Stimulated activated CD4-positive, alpha-beta T cell treated with anti-CD3 and anti-CD28 coated beads, Interleukin-4, amount 100 ng/mL, for 48 hours (primary cell): ENCODE measurements at places on chromosomes 1 and 21.

- DNase-seq, result no peak
Measured at GRCh38 chr1:40981691-40982448, 2.4 kb downstream of the CTPS1 start.

GRCh38 chr1:207808911-207809555 lies 57.2 kb downstream of the CD46 start:
- no peak for DNase-seq

DNA sequence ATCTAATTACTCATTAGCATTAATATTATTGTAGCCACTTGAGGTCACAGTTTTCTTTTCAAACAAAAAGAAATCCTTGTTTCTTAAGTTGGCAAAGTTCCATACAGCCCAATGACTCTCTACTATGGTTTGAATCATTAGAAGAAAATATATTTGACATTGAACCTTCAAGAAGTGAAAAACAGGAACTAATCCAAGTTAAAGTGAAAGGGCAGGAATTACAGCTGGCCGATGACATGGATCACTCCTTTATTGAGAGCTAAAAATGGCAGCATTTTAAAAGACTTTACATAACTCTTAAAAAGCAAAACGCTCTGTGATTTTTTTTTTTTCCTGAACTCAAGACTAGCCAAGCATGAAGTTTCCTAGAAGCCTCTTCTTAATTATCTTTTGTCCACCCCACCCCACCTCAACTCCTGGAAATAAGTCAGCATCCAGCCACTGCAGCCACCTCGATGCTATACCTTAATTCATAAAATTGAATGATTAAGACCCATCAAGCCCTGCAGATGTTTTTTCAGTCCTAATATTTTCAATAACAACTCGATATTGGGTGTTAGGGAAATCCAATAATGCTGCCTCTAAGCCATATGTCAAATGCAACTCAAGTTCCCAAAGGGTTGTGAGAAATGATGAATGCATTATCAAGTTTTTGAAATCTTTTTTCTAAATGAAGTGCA lies 323.1 kb downstream of the HHIPL2 start:
- DNase-seq, result no peak

GRCh38 chr21:29810871-29811270 lies 128.9 kb downstream of the GRIK1 start:
- DNase-seq, result no peak

- no peak for DNase-seq
Measured at GRCh38 chr1:116921301-116921885, 11.7 kb downstream of the PTGFRN start.

GRCh38 chr1:115837740-115838421 lies 3.0 kb downstream of the NHLH2 start:
- DNase-seq, result no peak

DNA sequence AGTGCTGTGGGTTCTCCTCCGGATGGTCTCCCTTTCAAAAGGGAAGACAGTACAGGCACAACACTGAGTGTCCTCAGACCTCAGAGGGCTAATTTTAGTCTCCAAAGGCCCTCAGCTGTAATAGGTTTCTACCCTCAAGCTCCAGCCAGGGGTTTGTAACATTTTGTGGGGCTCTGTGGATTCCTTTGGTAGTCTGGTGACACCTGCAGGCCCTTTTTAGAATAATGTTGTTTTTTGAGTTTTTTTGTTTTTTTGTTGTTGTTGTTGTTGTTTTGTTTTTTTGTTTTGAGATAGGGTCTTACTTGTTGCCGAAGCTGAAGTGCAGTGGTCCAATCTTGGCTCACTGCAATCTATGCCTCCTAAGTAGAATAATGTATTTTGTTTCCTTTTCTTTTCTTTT lies 15.0 kb upstream of the TMEM201 start:
- no peak for DNase-seq

GRCh38 chr21:42338729-42339715 lies 11.8 kb downstream of the TFF2 start:
- no peak for DNase-seq

GRCh38 chr1:196933531-196934189 lies 9.9 kb upstream of the CFHR2 start:
- no peak for DNase-seq

GRCh38 chr1:54016343-54017282 lies 1.4 kb downstream of the LDLRAD1 start:
- DNase-seq, result no peak

- peak; percentile 11 for DNase-seq
Measured at GRCh38 chr1:239997515-239998311, 94.0 kb upstream of the FMN2 start.

- no peak for DNase-seq
Measured at GRCh38 chr1:151314137-151314875, 12.9 kb downstream of the PI4KB start.

DNA sequence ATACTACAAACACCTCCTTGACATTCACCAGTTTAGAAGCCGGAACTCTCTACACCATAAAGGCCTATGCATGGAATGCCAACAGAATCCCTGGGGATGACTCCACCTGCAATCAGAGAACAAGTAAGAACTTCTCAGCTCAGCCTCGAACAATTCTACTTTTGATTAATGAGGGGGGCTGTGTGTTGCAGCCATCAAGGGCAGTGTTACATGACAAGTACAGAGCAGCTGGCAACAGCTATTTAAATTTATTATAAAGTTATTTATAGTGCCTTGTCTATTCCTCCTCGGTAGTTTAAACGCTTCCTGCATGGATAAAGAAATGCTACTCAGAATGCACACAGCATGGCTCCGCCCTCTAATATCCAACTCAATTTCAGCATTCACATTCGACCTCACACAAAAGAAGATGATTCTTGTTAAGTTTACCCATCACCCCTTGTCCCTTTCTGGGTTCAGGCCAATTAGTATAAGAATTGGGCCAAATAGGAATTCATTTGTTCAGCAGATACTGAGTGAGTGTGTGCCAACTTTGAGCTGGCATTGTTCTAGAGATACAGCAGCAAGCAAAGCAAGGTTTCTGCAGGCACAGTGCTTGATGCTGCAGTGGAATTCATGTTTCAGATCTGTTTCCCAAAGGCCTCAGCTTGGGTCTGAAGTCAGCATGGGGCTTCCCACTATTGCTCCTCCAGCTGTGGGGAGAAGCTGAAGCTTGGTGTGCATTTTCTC lies 6.4 kb downstream of the FNDC7 start:
- DNase-seq, result no peak

GRCh38 chr1:209748620-209749019 lies 7.2 kb upstream of the TRAF3IP3 start:
- DNase-seq, result no peak

GRCh38 chr1:6127587-6128163 lies 52.4 kb downstream of the CHD5 start:
- DNase-seq, result peak; percentile 87

GRCh38 chr1:232413674-232414073 lies 216.3 kb downstream of the SIPA1L2 start:
- DNase-seq, result no peak

DNA sequence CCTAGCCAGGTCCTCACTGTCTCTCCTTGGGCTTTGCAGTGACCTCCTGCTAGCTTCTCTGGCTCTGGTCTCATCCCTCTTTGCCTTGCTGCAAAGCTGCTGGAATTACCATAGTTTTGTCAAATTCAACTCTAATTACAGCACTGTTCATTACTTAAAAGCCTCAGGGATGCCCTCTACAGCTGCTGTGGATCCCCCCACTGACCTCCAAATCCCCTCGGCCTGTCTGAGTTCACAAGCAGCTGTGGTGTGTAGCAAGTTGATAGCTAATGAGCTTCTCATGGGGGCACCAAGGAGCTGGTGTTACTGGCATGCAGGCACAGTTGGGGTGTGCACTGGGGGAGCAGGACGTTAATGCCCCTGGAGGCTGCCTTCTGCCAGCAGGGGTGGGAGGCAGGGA lies 24.8 kb downstream of the NIPAL3 start:
- no peak for DNase-seq

- no peak for DNase-seq
Measured at GRCh38 chr1:52439976-52440375, 35.6 kb downstream of the PRPF38A start.

- no peak for DNase-seq
Measured at GRCh38 chr1:49016030-49016977, 239.6 kb upstream of the BEND5 start.

- DNase-seq, result no peak
Measured at GRCh38 chr1:10001016-10001665, 4.1 kb downstream of the RBP7 start.

DNA sequence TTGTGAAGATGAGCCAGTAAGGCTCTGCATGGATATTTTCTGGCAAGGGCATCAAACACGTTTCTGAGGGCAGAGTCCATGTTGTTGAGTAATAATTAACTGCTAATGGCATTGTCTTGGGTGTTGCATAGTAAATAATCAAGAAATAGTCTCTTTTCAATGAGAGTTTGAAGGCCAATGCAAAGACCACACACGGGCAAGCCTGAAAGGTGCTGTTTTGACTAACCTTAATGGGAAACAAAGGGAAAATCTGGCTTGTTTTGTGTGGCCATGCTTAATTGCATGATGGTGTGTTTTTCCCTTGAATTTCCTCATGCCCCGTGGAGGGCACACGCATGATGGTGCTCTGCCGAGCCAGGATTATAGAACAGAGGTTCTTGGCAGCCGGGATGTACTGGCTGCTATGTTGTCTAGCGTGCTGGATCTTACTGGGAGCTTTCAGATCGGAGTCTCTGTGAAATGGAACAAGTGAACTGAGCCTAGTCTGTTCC lies 127.6 kb downstream of the NOS1AP start:
- DNase-seq, result no peak

- no peak for DNase-seq
Measured at GRCh38 chr1:154553056-154554030, 5.1 kb downstream of the UBE2Q1 start.

DNA sequence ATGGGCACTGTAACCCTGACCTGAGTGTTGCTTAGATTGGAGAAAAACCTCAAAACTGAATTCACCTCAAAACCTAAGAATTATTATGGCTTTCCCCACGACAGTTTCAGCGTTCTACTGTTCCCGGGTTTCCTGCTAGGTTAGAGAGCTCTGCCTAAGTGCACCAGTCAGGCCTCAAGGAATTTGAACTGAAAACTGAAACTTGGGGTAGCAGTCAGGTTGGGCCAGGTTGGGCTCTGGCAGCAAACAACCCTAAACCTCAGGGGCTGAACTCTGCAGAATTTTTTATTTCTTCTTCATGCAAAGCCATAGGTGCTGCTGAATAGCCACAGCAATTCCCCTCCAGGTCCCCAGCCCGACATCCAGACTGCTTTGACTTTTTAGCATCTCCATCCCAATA lies 437.0 kb upstream of the PROX1 start:
- DNase-seq, result no peak

DNA sequence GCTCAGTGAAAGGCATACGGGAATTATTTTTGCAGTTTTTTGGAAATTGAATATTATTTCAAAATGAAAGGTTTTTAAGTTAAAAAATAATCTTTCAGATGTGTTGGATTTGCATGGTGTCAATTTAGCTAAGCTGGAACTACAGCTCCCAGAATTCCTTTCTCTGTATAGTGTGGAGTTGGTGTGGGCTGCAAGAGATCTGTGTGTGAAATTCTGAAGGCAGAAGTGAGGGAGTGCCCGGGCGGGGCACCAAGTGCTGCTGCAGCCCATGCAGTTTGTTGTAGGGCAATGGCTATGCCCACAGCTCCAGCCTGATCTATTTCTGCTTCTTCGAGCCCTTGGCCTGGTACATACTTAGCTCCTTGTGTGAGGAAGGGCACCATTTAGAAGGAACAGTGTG lies 60.5 kb upstream of the CSF1 start:
- no peak for DNase-seq

GRCh38 chr1:61293986-61294504 lies 211.7 kb downstream of the NFIA start:
- no peak for DNase-seq

- no peak for DNase-seq
Measured at GRCh38 chr1:203954788-203955552, 93.6 kb downstream of the SNRPE start.

DNA sequence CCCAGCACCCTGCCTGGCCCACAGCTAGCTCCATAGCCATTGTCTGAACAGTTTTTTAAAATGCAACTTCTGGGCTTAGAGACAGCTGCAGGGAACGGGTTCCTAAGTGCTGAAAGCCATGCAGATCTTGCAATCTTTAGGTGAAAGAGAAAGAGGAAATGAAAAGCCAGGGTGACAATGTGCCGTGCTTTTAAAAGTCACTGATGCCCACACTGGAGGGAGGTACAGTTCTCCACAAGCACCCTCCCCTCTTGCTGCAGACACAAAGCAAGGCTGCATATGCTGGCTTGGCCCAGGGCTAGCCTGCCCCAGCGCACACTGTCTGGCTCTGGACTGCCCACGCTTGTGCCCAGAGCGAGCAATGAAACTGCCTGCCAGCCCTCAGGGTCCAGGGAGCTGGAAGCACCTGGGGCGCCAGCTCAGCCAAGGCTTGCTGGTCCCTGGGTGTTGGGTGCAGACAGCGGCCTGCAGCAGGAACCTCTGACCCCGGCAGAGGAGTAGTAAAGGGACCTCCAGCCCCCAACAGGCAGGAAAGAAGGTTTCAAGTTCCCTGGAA lies 70.4 kb downstream of the AJAP1 start:
- no peak for DNase-seq

DNA sequence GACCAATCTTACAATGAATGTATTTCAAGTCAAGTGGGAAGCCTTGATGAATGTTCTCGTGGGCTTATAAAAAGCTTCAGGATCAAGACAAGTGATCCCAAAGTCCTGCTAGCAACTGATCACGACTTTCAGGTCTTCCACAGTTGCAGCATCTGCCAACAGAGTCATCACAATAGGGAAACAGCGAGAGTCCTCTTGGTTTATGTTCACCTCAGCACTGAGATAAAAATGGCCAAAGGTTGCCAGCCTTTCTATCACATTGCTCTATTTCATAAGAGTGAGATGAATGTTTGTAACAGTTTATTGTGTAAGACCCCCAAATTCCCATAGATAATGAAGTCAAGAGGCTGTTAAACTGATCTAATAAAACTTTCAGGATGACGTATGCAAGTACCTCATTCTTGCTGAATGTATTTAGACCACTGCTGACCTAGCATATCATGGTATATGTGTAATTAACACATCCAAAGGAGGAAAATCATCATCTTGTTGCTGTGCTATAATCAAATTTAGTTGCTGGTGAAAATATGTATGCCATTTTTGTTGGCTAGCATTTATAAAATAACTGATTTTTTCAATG lies 150.6 kb downstream of the TGFBR3 start:
- no peak for DNase-seq

DNA sequence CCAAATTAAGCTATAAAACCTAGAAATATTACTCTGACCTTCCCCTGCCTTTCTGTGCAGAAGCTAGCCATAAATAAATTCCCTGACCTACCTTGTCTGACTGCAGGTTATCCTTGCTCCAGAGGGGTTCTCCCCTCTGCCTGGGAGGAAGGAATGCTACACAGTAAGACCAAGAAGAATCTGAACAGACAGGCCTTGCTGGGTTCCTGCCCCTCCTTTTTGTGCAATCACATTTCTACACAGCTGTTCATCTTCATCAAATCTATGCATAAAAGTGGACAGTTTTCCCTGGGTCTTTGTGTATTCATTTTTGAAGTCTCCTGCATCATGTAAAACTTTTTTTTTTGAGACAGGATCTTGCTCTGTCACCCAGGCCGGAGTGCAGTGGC lies 50.6 kb downstream of the DNTTIP2 start:
- DNase-seq, result no peak

- peak; percentile 64 for DNase-seq
Measured at GRCh38 chr1:156927215-156928042, 7.0 kb downstream of the LRRC71 start.

GRCh38 chr1:235326719-235327558 lies 1.0 kb downstream of the ARID4B start:
- DNase-seq, result peak; percentile 49

GRCh38 chr1:9093581-9093980 lies 24.1 kb upstream of the SLC2A5 start:
- DNase-seq, result no peak

GRCh38 chr1:192118881-192119405 lies 39.3 kb upstream of the RGS18 start:
- DNase-seq, result no peak
